ENCODE measurements at places on chromosomes 2 and 18. TPM values are rescaled to one million over a fixed set of nuclear protein-coding genes. Genes with fewer than 3 reads are reported as not detected.

- no peak overlapping the region for H3K4me3 ChIP-seq
- no peak for DNase-seq
- H3K27me3 ChIP-seq: no peaks in the 10 kb centered on the region
- no peaks in the 10 kb centered on the region for H3K4me1 ChIP-seq
- no peak overlapping the region for H3K27ac ChIP-seq
Measured at GRCh38 chr2:185128346-185128745, 530.0 kb downstream of the ZNF804A start.

- no peaks in the 10 kb centered on the region for H3K27me3 ChIP-seq
- H3K27ac ChIP-seq: no peak overlapping the region
- no peaks in the 10 kb centered on the region for H3K4me1 ChIP-seq
- no peak overlapping the region for H3K4me3 ChIP-seq
Measured at GRCh38 chr18:39607034-39607433, 2041.4 kb upstream of the CELF4 start.

- no peaks in the 10 kb centered on the region for H3K27me3 ChIP-seq
- H3K4me1 ChIP-seq: no peaks in the 10 kb centered on the region
Measured at GRCh38 chr2:202718614-202719013, 83.8 kb downstream of the FAM117B start.

GRCh38 chr2:17171446-17172049, 346.7 kb downstream of the RAD51AP2 start:
- no peaks in the 10 kb centered on the region for H3K4me1 ChIP-seq
- DNase-seq: no peak
- H3K27me3 ChIP-seq: no peaks in the 10 kb centered on the region
- no peak overlapping the region for H3K4me3 ChIP-seq
- no peak overlapping the region for H3K27ac ChIP-seq
- H3K36me3 ChIP-seq: no peaks in the 10 kb centered on the region

GRCh38 chr2:31328026-31328425, 86.5 kb downstream of the XDH start:
- no peak overlapping the region for H3K4me3 ChIP-seq
- peaks cover 7% of the 10 kb centered on the region for H3K27me3 ChIP-seq
- DNase-seq: no peak
- H3K4me1 ChIP-seq: peaks cover 22% of the 10 kb centered on the region

GRCh38 chr2:235312571-235312970, 181.3 kb upstream of the AGAP1 start:
- H3K4me3 ChIP-seq: no peak overlapping the region
- DNase-seq: no peak
- H3K36me3 ChIP-seq: no peaks in the 10 kb centered on the region

DNA sequence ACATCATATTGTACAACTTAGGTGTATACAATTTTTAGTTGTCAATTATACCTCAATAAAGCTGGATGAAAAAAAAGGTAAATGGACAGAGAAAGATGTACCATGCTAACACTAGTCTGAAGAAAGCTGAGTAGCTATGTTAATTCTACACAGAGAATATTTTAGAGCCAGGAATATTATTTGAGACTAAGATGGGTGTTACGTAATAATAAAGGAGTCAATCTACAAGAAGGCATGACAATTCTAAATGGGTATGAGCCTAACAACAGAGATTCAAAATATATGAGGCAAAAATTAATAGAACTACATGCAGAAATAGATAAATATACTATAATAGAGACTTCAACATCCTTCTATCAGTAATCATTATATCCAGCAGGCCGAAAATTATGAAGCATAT, 69.1 kb downstream of the CCDC141 start:
- no peaks in the 10 kb centered on the region for H3K27me3 ChIP-seq
- H3K4me3 ChIP-seq: no peak overlapping the region
- no peaks in the 10 kb centered on the region for H3K4me1 ChIP-seq
- H3K27ac ChIP-seq: no peak overlapping the region

- peak within 1 kb of the TSS; percentile 30 for H3K4me3 ChIP-seq
- peak within 1 kb of the TSS; percentile 14 for H3K27ac ChIP-seq
- peaks cover 5% of the 10 kb centered on the region for H3K4me1 ChIP-seq
- H3K27me3 ChIP-seq: peaks cover 14% of the 10 kb centered on the region
- no peak for DNase-seq
Measured at GRCh38 chr18:33577685-33578517, at the start of gene ASXL3. Gene ASXL3 (plus strand): TSS chr18:33578219. CDS start chr18:33578632, 413 bp downstream.

DNA sequence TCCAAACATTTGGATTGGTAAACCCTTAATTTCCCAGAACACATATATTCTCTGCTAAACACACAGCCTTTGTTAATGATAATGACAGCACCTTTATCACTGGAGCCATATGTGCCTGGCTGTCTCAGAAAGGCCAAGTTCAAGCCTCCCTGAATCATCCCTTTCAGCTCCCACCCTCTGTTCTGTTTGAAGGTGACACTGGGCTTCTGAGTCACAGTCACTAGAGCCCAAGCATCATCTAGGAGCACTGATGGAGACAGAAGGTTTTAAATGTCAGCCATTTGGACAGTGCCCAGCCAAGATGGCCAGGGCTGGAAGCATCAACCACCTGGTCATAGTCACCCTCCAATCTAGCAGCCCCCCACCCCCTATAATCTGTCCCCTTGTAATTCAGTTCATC, 80.6 kb downstream of the NRP2 start:
- DNase-seq: no peak
- no peaks in the 10 kb centered on the region for H3K4me1 ChIP-seq

DNA sequence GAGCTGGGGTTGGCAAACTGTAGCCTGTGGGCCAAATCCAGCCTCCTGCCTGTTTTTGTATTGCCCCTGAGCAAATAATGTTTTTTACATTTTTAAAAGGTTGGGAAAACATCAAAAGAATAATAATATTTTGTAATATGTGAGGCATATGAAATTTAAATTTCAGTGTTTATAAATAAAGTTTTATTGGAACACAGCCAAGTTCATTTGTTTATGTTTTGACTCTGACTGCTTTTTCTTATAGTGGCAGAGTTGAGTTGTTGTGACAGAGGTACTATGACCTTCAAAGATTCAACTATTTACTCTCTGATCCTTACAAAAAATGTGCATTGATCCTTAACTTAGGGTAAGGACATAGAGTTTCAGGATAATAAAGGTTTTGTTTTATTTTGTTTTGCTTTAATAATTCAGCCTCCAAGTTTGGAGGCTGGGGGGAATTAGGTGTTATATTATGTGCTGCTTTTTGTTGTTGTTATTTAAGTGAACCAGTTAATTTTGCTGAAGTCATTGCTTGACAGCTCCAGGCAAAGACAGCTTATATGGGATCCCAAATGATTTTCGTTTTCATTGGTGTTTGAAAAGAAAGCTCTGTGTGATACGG, 24.5 kb downstream of the SETBP1 start:
- no peak for DNase-seq
- H3K4me1 ChIP-seq: peaks cover 52% of the 10 kb centered on the region
- no peak overlapping the region for H3K27ac ChIP-seq
- H3K27me3 ChIP-seq: peaks cover 12% of the 10 kb centered on the region
- no peak overlapping the region for H3K4me3 ChIP-seq
- H3K36me3 ChIP-seq: peaks cover 59% of the 10 kb centered on the region

DNA sequence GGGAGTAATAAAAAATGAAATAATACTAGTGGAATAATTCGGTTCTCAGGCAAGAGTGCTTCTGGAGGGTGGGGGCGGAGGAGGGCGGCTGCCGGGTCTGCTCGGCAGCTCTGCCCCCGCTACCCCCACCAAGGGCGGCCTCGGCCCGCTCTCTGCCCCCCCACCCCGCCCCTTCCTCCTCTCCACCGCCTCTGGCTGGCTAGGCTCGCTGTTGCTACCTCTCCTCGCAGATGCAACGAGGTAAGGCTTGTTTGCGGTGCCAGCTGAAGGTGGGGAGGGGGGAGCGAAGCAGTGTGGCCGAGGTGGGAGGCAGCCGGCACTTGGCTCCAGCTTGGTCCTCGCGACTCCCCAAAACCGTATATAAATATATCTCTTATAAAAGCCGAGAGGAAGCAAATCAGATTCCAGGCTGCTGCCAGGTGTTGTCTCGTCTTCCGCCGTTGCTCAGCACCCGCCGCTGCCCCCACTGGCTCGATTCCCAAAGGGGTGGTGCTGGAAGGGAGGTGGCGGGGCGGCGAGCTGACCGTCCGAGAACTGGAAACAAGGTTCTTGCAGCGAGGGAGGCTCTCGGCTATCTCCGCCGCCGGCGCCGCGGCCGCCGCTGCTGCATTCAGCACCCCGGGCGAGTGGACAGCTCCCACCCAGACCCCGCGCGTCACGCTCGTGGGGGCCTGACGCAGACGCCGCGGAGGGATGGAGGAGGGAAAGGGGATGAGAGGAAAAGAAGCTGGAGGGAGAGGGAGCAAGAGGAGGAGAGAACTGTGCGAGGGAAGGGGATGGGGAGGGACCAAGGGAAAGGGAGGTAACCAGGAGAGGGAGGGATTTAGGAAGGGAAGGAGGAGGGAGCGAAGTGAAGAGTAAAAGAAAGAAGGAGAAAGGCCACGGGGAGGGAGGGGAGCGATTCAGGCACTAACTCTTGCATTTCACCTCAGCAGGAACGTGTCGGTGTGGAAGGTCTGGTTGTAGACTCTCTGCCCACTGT, at the start of gene MARCHF4:
MARCHF4 (minus strand) TSS at position 763 of the 982 bp plus-strand sequence. CDS start 2,223 bp downstream, outside the sequence.
- H3K27me3 ChIP-seq: peaks cover 66% of the 10 kb centered on the region
- peaks cover 13% of the 10 kb centered on the region for H3K4me1 ChIP-seq
- no peak within 1 kb of the TSS for H3K4me3 ChIP-seq
- H3K36me3 ChIP-seq: no peaks in the 10 kb centered on the region
- H3K27ac ChIP-seq: no peak within 1 kb of the TSS
- DNase-seq: peak; percentile 69

DNA sequence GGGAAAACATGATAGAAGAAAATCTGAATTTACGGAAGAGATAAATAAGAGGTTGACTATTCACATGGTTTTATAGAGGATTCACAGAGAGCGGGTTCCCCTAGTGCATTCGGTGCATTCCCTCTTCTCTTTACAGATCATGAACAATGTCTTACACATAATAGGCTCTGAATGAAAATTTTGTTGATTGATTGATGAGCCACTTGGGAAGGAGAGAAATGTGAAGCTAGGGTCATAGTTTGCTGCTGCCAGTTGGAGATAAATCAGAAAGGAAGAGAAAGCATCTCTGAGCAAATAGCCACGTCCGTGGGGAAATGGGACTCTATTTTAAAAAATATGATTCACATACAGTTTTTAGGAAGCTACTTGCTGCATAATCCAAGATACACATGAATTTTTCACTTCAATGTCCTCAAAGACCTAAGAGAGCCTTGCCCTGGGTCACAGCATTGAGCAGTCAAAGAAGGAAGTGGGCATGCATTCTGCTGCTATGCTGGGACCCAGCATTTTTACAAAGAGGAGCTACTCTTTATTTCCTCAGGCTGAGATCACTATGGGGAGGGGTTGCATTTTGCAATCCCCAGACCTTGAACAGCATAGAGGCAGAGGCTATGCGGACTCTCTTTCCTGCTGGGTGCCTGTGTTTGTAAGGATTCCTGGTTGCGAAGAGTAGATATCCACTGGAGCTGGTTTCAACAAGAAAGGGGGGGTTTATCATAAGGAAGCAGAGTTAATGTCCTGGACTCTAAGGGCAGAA, 395.3 kb downstream of the TSN start:
- H3K27ac ChIP-seq: no peak overlapping the region
- DNase-seq: no peak
- no peaks in the 10 kb centered on the region for H3K36me3 ChIP-seq
- no peaks in the 10 kb centered on the region for H3K27me3 ChIP-seq

DNA sequence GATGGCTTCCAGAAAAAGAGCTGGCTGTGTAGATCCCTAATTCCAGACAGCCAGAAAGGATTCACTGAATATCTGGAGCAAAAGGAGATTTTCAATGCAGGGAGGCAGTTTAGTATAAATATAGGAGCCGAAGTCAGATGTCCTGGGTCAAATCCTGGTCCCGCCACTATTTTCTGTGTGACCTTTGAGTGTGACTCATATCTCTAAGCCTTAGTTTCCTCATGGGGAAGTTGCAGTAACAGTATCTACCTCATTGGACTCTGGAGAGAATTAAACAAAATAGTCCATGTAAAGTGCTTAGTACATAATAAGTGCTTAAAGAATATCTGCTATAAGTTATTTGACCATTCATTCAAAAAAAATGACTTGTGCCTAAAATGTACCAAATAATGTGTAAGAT, 52.1 kb upstream of the ITGA6 start:
- no peak overlapping the region for H3K4me3 ChIP-seq
- H3K4me1 ChIP-seq: no peaks in the 10 kb centered on the region

GRCh38 chr18:48663931-48664847, 125.4 kb downstream of the CTIF start:
- H3K36me3 ChIP-seq: no peaks in the 10 kb centered on the region
- DNase-seq: peak; percentile 64
- H3K27me3 ChIP-seq: peaks cover 4% of the 10 kb centered on the region
- H3K4me1 ChIP-seq: no peaks in the 10 kb centered on the region

GRCh38 chr18:60623331-60623730, 250.8 kb upstream of the MC4R start:
- H3K4me1 ChIP-seq: no peaks in the 10 kb centered on the region
- H3K4me3 ChIP-seq: no peak overlapping the region
- no peaks in the 10 kb centered on the region for H3K36me3 ChIP-seq
- DNase-seq: no peak

DNA sequence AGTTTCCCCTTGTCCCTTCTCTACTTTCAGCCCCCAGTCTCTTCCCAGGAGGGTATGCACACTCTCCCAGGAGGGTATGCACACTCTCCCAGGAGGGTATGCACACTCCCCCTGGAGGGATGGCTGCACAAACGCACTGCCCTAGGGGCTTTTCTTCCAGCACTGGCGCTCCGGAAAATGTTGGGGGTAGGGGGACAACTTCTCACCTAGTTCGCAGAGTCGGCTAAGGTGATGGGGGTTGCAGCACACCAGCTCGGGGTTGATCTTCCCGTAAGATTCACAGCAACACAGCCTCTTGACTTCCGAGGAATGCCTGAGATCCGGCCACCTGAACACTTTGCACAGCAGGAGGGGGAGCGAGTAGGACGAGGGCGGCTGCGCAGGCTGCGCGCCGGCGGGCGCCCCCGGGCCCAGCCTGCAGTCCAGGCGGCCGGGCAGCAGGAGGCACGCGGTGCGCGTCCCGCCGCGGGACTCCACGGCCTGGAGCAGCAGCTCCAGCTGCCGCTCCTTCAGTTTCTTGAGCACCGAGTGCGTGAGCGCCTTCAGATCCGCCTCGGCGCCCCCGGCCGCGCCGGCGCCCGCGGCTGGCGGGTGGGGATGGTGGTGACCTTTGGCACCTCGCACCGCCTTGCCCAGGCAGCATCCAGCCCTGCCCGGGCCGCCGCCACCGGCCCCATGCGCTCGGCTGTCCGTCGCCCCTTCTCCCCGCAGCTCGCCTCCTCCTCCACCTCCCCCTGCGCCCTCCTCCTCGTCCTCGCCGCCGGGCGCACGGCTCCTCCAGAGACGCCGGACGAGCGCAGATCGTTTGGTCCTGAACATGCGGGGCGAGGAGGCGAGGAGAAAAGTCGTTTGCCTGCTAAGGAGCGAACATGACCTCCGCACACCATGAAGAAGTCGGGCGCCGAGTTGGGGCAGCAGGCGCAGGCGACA, 894 bp downstream of the SMAD7 start:
- H3K36me3 ChIP-seq: peaks cover 37% of the 10 kb centered on the region
- H3K27me3 ChIP-seq: no peaks in the 10 kb centered on the region
- peak overlapping the region; percentile 95 for H3K4me3 ChIP-seq
- peaks cover 36% of the 10 kb centered on the region for H3K4me1 ChIP-seq

GRCh38 chr2:182023235-182023634, 37.6 kb downstream of the PPP1R1C start:
- no peaks in the 10 kb centered on the region for H3K4me1 ChIP-seq
- no peak overlapping the region for H3K27ac ChIP-seq
- no peak overlapping the region for H3K4me3 ChIP-seq
- no peaks in the 10 kb centered on the region for H3K27me3 ChIP-seq

OR6B2 gene
- total RNA-seq: not detected

RAPGEF4 gene
- not detected for total RNA-seq

DLX1 gene
- total RNA-seq: not detected

CNTNAP5 gene
- not detected for total RNA-seq

PSMD1 gene
- total RNA-seq: 89.1 TPM

SLC5A7 gene
- not detected for total RNA-seq

OSR1 gene
- not detected for total RNA-seq

RGPD3 gene
- total RNA-seq: not detected

ZNF385B gene
- total RNA-seq: not detected

CFAP53 gene
- total RNA-seq: 0.16 TPM

ZSWIM2 gene
- not detected for total RNA-seq

All from activated CD8-positive, alpha-beta memory T cell treated with anti-CD3 and anti-CD28 coated beads, Interleukin-2, amount 10 ng/mL, durations not matched to agents 7 days and 5 days (primary cell).